ENCODE measurements at places on chromosomes 3 and 15. TPM values are rescaled to one million over a fixed set of nuclear protein-coding genes. Genes with fewer than 3 reads are reported as not detected.

HES1 gene
- 70.2 TPM for total RNA-seq

SRGAP3 gene
- 5.2 TPM for total RNA-seq

GRCh38 chr15:39713846-39714245, 68.8 kb downstream of the FSIP1 start:
- no peaks in the 10 kb centered on the region for H3K27me3 ChIP-seq
- H3K36me3 ChIP-seq: no peaks in the 10 kb centered on the region
- no peaks in the 10 kb centered on the region for H3K4me1 ChIP-seq
- DNase-seq: no peak
- no peak overlapping the region for H3K4me3 ChIP-seq

GRCh38 chr3:111582120-111582474, 13.0 kb downstream of the ZBED2 start:
- no peaks in the 10 kb centered on the region for H3K36me3 ChIP-seq
- H3K4me3 ChIP-seq: no peak overlapping the region
- no peak overlapping the region for H3K27ac ChIP-seq
- H3K4me1 ChIP-seq: peaks cover 18% of the 10 kb centered on the region

DNA sequence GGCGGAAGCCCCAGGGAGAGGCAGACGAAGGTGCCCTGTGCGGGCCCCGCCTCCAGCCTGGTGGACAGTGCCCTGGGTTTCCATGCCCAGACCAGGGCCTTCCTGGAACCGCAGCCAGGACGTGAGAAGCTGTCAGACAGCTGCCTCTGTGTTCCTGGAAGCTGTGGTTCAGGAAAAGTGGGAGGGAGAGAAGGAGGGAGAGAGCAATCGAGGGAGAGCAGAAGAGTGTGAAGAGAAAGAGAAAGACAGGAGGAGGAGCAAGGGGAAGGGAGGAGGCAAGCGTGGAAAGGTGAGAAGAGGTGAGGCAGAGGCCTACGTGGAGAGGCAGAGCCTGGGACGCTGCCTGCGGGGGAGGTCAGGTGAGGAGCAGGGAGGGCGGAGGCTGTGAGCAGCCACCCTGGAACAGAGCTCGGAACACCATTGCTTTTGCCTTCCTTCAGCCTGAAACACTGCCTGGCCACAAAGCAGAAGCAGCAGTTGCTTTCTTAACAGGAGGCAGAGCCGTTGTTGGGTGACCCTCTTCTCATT, 18.6 kb downstream of the ZDHHC19 start:
- no peak overlapping the region for H3K4me3 ChIP-seq
- H3K27me3 ChIP-seq: no peaks in the 10 kb centered on the region
- peak overlapping the region; percentile 53 for H3K27ac ChIP-seq
- DNase-seq: no peak
- peaks cover 21% of the 10 kb centered on the region for H3K4me1 ChIP-seq
